ENCODE measurements at places on chromosomes 7 and 10. TPM values are rescaled to one million over a fixed set of nuclear protein-coding genes. Genes with fewer than 3 reads are reported as not detected.

Gene SPDYE8
- not detected for total RNA-seq

Gene ALOX5
- 3.1 TPM for total RNA-seq

Gene ZNF804B
- not detected for total RNA-seq

Gene SUN3
- not detected for total RNA-seq

Gene NAT16
- total RNA-seq, result not detected

Gene MOGAT3
- not detected for total RNA-seq

Gene WEE2
- total RNA-seq, result not detected
